ENCODE measurements at places on chromosomes 5 and 9. TPM values are rescaled to one million over a fixed set of nuclear protein-coding genes. Genes with fewer than 3 reads are reported as not detected.

PFN3 gene
- not detected for total RNA-seq

CCNJL gene
- 18.9 TPM for total RNA-seq

EPB41L4B gene
- 0.45 TPM for total RNA-seq

SPATA6L gene
- 2.3 TPM for total RNA-seq

NDUFA8 gene
- 52.2 TPM for total RNA-seq

CARD6 gene
- total RNA-seq = 1.2 TPM

MPDZ gene
- total RNA-seq = 27.2 TPM

MLANA gene
- total RNA-seq = not detected

TAF11L10 gene
- total RNA-seq = not detected

GABRP gene
- total RNA-seq = not detected

ZNF618 gene
- total RNA-seq = 2.9 TPM

TICAM2 gene
- total RNA-seq = 2.3 TPM

APBA1 gene
- not detected for total RNA-seq

C5orf63 gene
- 2.9 TPM for total RNA-seq

TNFAIP8 gene
- total RNA-seq = 7.1 TPM

Measured in A375 (cell line).